ENCODE measurements at places on chromosomes 2 and 18. TPM values are rescaled to one million over a fixed set of nuclear protein-coding genes. Genes with fewer than 3 reads are reported as not detected.

UGT1A6 gene
- polyA plus RNA-seq = 0.18 TPM

ZBTB7C gene
- 2.3 TPM for polyA plus RNA-seq

CCDC88A gene
- 106 TPM for polyA plus RNA-seq

SPC25 gene
- 18.1 TPM for polyA plus RNA-seq

CD8A gene
- polyA plus RNA-seq = 0.57 TPM

IL1RL2 gene
- polyA plus RNA-seq = 1.2 TPM

C2orf78 gene
- polyA plus RNA-seq = not detected

DNA sequence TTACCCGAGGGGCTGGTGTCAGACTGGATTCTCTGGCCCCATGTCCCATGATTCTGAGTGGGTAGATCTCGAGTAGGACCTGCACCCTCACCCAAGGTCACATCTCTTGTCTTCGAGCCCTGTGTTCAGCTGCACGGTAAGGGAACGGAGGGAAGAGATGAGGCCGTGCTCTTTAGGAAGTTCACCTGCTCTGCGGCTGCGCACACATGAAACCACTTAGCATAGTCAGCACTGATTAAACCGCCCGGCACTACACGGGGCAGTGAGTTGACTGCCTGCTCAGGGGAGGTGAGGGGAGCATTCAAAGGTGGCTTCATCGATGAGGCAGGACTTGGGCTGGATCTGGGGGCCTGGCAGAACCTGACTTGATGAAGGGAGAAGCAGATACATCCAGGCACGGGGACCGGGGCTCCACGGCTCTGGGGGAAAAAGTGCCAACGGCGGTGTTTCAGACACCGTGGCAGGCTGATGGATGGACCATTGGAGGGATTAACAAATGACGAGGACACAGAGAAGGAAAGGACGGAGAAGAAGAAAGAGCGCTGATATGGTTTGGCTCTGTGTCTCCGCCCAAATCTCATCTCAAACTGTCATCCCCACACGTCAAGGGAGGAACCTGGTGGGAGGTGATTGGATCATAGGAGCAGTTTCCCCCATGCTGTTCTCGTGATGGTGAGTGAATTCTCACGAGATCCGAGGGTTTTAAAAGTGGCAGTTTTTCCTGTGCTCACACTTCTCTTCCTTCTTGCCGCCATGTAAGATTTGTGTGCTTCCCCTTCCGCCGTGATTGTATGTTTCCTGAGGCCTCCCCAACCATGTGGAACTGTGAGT lies 248.6 kb downstream of the CYP26B1 start:
- no peak for DNase-seq

- DNase-seq = no peak
Measured at GRCh38 chr18:74613381-74613780, 15.7 kb downstream of the ZNF407 start.

DNA sequence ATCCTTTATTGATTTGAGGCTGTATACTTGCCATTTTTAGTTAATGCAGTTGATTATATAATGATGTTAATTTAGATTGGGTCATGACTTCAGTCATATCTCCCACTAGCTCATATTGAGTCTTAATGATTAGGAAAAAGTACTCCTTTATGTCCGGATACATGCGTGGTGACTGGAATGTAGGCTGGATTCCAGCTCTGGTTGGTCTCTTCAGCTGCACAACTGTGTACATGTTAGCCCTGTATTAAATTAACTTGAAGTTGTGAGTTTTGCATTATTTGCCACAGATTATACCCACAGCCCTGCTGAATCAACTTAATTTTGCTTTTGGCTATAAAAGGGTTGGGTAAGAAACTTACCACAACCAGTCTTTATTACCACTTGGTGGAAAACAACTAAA lies 22.5 kb downstream of the MOB4 start:
- DNase-seq = peak; percentile 22

DNA sequence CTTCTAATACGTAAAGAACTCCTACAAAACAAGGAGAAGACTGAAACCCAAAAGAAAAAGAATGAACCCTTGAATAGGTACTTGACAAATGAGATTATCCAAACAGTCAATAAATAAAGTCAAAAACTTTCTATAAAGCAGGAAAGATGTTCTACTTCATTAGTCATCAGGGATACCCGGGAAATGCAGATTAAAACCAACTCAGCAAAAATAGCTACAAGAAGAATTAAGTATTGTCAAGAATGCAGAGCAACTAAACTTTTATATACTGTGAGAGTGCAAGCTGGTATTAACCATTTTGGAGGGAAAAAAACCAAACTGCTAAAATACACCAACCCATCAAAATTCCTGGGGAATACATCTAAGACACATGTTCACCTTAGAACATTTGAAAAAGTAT lies 10.4 kb downstream of the TXNL1 start:
- DNase-seq = no peak

DNA sequence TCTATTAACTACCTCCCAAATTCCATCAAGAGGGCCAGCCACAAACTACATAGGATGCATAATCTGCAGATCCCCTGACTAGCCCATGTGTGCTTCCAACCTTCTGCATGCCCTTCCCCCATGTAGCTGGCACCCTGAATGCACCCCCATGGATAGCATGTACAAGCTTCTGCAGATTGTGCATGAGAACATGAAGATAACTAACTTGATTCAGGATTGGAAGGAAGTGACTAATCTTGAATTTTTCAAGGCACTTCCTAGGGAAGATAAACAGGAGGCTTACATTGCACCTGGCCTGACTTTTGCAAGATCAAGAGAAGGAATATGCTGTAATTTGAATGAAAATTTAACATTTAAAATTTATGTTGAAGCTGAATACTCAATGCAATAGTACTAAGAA lies 66.7 kb downstream of the CDC42EP3 start:
- DNase-seq = no peak

GRCh38 chr2:112493048-112493447 lies 11.1 kb downstream of the TTL start:
- no peak for DNase-seq

- no peak for DNase-seq
Measured at GRCh38 chr2:150191349-150191748, 296.1 kb downstream of the RND3 start.

DNA sequence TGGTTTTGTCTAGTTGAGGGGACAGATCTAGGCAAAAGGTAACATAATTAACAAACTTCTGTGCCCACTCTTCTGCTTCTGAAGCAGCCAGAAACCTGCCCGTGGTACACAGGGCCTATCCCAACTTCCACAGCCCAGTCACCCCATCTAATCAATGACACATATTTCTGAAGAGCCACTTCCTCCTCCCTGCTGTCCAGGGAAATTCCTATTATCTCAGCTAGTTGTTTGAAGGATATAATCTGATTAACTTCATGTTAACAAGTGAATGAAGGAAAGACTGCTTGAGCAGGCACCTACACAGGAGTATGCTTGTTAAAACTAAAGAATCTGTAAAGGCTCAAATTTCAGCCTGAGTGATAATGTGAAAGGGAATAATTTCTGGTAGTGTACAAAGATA lies 61.4 kb downstream of the CCDC148 start:
- DNase-seq = no peak

GRCh38 chr2:112661656-112662305 lies 16.0 kb downstream of the SLC20A1 start:
- DNase-seq = no peak

- DNase-seq = no peak
Measured at GRCh38 chr18:25825056-25825455, 265.4 kb downstream of the SS18 start.

GRCh38 chr2:185507719-185508118 lies 230.9 kb upstream of the FSIP2 start:
- DNase-seq = no peak

GRCh38 chr2:28600181-28600580 lies 104.3 kb downstream of the PLB1 start:
- DNase-seq = no peak

DNA sequence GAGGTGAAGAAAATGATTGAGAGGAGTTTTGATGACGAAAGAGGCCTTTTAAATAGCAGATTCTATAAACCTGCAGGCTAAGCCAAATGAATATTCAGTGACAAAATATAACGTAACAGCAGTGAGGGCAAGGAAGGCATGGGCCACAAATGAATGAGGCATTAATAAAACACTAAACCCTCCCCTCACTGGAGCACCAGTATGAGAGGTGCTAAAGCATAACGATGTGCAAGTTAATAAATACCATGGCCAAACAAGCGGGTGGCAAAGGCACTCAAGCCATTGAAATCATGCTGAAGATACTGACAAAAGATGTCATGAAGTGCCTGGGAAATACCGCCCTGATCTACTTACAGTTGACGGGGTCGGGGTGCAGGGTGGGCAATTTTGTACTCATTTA lies 30.2 kb upstream of the LONRF2 start:
- DNase-seq = no peak

GRCh38 chr2:136080114-136080513 lies 37.8 kb downstream of the CXCR4 start:
- no peak for DNase-seq

- DNase-seq = no peak
Measured at GRCh38 chr18:72456802-72457201, 87.3 kb downstream of the CBLN2 start.

GRCh38 chr18:49617865-49618264 lies 56.0 kb downstream of the LIPG start:
- no peak for DNase-seq

GRCh38 chr2:126703311-126703710 lies 47.4 kb downstream of the GYPC start:
- DNase-seq = no peak

DNA sequence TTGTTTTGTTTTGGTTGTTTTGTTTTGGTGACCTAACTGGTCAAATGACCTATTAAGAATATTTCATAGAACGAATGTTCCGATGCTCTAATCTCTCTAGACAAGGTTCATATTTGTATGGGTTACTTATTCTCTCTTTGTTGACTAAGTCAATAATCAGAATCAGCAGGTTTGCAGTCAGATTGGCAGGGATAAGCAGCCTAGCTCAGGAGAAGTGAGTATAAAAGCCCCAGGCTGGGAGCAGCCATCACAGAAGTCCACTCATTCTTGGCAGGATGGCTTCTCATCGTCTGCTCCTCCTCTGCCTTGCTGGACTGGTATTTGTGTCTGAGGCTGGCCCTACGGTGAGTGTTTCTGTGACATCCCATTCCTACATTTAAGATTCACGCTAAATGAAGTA lies at the start of gene TTR:
TTR (plus strand) TSS at position 250 of the 400 bp plus-strand sequence; CDS start at position 276, 26 bp downstream.
- DNase-seq = no peak

DNA sequence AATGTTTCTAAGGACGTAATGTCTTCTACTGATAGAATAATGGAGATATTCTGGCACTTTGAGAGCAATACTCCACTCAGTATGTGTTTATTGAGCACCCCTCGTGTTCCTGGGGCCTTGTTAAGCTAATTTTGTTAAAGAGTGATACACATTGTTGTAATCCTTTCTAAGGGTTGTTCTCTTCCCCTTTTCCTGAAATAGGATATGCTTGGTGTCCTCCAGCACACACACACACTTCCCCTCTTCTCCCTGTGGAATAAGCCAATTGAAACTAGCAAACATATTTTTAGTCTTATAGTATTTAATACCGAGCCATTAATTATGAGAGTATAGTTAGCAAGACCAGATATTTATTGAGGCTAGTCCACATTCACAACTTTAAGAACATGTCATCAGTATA lies 114.1 kb downstream of the CRIM1 start:
- no peak for DNase-seq

GRCh38 chr2:14745288-14746076 lies 113.0 kb downstream of the LRATD1 start:
- DNase-seq = no peak

DNA sequence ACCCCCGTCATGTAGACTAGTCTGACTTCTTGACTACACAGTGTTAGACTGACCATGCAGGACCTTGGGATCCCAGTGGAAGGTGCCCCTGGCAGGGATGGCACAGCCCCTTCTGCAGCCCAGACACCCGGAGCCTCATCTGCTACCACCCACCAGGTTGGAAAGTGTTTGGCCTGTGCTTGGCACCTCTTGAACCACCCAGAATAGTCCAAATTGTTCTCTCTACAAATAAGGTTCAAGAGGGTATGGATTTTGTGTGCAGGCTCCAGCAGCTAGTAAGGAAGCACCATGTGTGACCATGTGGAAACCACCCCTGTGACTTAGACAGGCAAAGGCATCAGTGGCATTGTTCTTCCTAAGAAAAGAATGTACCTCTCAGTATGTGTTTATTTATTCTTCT lies 18.4 kb downstream of the L3MBTL4 start:
- no peak for DNase-seq

DNA sequence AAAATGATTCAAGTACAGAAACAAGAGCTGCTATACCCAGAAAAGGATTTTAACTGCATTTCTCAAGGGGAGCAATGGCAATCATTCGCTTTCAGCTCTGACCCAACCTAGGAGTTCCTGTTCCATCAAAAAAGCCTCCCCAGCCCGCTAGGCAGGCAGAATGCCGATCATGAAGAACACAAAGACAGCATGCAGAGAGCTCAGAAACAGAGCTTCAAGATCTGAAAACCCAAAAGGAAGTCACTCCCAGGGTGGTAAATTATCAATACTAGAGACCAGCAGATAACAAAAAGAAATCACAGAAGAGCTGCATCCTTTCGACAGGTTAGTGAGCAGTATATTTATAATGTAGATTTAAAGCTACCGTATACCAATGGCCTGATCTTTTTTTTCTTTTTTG lies 84.8 kb upstream of the CRIM1 start:
- no peak for DNase-seq

GRCh38 chr2:96771796-96772618 lies 11.3 kb downstream of the CNNM4 start:
- DNase-seq = no peak

DNA sequence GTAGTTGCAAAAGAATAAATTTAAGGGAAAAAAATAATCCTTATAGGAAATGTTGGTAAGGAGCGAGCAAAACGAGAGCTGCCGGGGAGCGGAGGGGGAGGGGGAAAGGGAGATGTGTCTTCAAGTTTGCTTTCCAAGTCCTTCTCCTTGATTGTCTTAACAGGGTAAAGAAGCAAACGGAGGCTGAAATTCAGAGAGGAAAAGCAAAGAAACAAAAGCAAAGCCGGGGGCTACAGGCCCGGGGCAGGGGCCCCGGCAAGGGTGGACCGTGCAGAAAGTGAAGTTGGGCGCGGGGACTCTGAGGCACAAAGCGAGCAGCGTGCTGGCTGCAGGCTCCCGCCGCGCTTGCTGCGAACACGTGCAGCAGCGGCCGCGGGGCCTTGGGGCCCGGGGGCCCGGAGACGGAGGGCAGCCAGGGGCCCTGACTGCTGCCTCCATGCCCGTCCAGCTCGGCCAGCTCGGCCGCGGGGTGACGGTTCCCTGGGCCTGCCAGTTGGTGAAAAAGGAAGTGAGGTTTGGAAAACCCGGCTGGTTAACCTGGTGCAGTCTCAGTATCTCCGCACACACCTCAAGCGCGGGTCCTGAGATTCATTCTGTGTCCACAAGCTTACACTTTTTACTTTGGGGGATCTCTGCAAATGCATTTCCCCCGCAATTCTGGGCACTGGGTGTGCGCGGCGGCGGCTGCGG lies 4.1 kb downstream of the BCL11A start:
- DNase-seq = no peak

GRCh38 chr2:46151577-46151976 lies 145.6 kb upstream of the EPAS1 start:
- no peak for DNase-seq
